Uterus (tissue), 4 donors: ENCODE measurements at places on chromosomes 6 and 20.

DNA sequence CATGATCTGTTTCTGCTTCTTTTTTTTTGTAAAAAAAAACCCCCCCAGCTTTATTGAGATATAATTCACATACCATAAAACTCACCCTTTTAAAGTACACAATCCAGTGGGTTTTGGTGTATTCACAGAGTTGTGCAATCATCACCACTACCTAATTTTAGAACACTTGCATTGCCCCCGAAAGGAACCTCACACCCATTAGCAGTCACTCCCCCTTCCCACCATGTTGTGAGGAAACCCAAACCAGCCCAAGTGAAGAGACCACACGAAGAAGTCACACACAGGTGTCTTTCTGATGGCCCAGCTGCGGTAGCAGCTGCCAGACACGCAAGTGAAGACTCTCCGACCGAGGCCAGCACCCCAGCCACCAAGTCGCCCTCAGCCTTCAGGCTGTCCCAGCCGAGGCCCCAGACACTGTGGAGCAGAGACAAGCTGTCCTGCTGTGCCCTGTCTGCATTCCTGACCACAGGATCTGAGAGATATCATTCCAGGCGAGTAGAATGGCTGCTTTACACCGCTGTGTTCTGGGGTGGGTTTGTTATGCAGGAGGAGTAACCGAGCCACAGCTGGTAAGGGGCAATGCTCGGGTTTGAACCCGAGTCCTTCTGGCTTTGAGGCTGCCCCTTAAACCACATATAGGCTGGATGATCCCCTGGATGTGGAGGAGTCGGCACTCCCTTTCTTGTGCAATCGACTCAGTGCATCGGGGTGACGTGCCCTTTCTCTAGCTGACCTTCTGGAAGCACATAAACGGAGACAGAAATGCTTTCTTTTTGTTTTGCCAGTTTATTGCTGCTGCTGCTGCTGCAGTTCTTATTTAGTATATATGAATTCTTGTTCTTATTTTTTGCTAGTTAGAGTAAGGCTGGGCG is 59.1 kb upstream of the PTPN1 start:
- peak; percentile 72 for DNase-seq

- no peak for DNase-seq
Observed at GRCh38 chr6:12311106-12311505, 20.9 kb downstream of the EDN1 start.

DNA sequence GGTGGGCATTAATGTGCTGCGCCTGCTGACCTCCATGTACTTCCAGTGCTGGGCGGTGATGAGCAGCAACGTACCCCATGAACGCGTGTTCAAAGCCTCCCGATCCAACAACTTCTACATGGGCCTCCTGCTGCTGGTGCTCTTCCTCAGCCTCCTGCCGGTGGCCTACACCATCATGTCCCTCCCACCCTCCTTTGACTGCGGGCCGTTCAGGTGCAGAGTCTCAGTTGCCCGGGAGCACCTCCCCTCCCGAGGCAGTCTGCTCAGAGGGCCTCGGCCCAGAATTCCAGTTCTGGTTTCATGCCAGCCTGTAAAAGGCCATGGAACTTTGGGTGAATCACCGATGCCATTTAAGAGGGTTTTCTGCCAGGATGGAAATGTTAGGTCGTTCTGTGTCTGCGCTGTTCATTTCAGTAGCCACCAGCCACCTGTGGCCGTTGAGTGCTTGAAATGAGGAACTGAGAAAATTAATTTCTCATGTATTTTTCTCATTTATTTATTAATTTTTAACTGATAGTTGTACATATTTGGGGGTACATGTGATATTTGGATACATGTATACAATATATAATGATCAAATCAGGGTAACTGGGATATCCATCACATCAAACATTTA is 35.2 kb upstream of the NOP56 start:
- DNase-seq, result no peak

DNA sequence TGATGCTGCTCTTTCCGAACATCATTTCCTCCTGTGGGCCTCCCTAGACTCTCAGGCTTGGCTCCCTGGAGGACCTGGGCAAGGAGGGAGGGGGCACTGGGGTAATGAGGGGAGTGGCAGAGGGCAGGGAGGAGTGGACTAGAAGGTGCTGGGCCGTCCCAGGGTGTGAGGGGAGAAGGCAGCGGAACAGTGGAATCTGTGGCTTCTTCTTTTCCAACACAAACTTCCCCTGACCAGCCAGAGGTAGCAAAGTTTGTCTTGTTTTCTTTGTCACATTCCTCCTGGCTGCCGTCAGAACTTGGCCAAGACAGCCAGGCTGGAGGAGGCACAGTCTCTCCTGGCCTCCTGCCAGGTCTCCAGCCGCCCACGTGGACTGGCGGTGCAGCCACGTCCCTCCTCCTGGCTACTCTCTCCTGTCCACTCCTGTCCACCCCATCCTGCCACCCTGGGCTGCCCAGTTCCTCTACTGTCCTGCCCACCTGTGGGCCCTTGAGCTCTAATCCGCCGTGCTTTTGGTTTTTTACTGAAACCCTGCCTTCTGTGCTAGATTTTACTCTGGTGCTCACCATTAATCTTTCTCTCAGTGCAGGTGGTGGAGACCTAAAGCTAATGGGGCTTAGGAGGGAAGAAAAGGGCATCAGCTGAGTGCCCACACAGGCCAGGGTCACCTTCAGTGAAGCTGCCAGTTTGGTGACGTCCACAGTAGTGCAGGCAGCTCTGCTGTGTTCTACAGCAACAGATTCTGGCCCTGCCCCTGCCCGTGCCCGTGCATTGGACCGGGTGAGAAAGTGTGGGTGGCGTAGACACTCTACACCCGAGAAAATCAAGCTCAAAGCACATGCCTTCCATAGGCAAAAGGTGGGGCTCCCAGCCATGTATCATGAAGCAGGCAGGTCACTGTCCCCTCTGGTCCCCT is 2.8 kb upstream of the CDSN start:
- DNase-seq, result peak; percentile 84

GRCh38 chr20:34618676-34619075 is 58.2 kb downstream of the PIGU start:
- DNase-seq, result no peak

- DNase-seq, result no peak
Observed at GRCh38 chr6:44868910-44869309, 459.2 kb upstream of the RUNX2 start.

GRCh38 chr6:4102687-4103244 is 23.8 kb upstream of the FAM217A start:
- no peak for DNase-seq
